Stimulated activated CD4-positive, alpha-beta T cell treated with anti-CD3 and anti-CD28 coated beads, Interleukin-2, amount 100 ng/mL, for 48 hours (primary cell): ENCODE measurements at places on chromosomes 12 and 14.

- DNase-seq = no peak
These were observed 55.2 kb downstream of the PTGER2 start for GRCh38 chr14:52369305-52369801.

DNA sequence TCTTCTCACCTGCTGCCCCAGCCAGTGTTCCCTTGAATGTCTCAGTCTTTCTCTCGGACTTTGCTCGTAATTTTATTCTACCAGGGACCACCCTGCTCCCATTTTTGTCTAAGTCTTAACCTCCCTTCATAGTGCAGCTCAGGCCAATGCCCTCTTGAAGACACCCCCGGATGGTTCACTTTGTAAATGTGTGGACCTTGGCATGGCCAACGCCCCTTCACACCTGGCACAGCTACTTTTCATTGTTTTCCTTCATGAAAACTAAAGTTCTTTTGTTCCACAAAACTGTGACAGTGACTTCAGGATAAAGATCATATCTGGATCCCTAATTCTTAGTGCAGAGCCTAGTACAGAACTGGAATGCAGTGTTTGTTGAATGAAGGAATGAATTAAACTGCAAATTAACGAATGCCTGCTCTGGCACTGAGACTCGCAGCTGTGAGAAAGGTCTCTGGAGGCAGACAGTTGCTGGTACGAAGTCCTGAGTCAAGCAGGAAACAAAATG, 3.5 kb upstream of the RNASE4 start:
- DNase-seq = no peak

DNA sequence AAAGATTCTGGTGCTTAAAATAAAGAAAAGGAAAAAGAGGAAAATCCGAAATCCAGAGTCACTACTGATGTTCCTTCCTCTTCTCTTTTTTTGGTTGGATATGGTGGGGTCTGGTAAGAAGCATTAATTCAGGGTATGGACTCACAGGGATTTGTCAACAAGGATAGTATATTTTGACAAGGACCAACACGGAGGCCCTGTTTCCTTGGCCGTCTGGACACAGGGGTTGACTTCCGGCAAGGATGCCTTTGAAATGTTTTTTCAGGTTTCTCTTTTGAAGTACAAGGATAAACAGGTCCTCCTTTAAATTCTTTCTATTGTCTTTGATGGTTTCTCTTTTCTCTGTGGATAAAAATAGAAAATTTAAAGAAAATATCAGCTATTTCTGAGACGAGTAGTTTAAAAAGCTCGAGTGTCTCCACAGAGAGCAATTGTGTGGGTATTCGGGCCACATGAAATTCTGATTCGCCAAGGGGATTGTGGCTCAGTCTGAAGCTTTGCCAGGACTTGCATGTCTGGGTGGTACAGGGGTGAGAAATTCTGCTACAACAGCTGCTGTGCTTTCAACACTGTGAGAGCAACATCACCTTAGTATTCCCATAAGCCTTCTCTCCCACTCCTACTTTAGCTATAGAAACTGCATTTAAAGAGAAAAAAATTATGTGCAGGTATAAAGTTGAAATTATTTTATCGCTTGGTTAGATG, 88.5 kb upstream of the CSRP2 start:
- no peak for DNase-seq

DNA sequence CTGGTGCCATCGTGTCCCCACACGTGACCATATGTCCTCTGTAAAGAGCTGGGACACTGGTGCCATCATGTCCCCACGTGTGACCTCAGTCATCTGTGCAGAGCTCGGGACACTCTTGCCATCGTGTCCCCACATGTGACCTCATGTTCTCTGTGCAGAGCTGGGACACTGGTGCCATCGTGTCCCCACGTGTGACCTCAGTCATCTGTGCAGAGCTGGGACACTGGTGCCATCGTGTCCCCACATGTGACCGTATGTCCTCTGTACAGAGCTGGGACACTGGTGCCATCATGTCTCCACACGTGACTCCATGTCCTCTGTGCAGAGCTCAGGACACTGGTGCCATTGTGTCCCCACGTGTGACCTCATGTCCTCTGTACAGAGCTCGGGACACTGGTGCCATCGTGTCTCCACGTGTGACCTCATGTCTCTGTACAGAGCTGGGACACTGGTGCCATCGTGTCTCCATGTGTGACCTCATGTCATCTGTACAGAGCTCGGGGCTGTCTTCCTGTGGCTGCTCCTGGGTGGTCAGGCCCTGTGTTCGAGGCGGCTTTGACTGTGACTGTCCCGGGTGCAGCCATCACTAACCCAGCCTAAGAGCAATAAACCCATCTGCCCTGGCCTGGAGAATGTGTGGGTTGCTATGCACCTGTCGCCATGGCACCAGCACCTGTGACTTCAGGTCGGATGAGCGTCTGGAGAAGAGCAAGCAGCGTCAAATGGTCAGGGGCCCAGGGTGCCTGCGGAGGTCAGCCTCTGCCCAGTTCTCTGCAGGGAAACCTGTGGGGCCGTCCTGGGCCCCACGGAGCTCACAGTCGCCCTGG, 334.4 kb downstream of the ADGRD1 start:
- DNase-seq = no peak

DNA sequence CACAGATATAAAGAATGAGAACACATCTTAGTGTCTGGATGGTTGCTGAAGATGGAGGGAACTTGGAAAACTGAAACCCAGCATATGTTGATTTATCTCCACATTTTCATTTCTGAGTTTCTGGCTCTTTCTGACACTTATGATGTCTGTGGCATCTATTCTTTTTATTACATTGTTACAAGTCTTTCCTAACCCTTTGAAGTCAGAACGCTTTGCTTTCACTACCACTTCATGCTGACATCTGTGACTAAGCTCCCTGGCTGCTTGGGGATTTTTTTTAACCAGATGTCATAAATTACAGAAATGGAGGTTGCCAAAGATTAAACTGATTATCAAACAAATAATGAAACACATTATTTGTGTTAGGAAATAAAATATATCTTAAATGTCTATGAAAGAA, 188.7 kb downstream of the KITLG start:
- DNase-seq = no peak

GRCh38 chr14:20503898-20504297, 1.4 kb upstream of the RNASE10 start:
- DNase-seq = no peak

GRCh38 chr14:83217492-83217891, 1683.8 kb upstream of the SEL1L start:
- DNase-seq = no peak

- DNase-seq = no peak
These were observed 10.5 kb downstream of the PALS1 start for GRCh38 chr14:67251573-67252226.

DNA sequence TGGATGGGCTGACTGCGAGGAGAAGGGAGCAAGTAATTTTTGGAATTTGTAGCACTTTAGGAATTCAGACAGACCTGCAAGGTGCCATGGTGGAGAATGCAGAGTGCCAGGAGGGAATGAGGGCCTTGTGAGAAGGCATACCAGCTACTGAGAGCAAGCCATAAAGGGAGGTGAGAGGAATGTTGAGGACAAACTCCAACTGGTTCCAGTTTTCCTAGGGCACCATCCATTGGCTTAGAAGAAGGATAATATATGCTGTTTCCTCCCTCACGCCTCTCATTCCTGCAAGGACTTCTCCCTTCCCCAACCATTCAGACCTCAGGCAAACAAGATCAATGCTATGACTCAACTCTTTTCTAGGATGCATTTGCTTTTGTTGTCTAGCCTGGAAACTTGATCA, 11.2 kb upstream of the DAAM1 start:
- DNase-seq = no peak

DNA sequence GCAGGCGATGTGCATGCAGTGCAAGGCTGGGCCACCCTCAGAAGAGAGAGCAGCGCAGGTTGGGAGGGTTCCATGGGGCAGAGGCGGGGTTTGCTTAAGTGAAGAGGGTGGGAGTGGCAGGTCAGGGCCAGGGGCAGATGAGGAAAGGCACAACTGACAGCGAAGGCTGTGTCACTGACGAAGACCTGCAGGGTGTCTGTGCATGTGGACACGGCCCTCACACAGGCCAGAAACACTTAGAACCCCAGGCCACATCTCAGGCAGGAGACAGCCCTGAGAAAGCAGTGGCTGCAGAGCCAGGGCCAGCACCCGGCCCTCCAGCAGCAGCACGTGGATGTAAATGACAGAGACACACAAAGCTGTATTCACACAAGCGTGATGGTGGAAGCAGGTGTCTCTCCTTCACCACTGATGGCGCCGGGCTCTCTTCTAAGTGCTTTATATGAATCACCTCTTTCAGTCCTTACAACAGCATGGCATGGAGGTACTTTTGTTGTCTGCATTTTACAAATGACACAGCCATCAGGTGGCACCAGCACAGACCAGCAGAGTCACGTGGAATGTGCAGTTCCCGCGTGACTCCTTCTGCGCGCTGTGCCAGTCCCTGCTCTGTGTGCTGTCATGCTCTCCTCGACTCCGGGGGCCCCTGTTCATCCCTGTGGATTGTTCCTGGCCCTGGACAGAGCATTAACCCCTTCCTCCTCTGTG, 54.6 kb downstream of the TSPAN11 start:
- DNase-seq = no peak

DNA sequence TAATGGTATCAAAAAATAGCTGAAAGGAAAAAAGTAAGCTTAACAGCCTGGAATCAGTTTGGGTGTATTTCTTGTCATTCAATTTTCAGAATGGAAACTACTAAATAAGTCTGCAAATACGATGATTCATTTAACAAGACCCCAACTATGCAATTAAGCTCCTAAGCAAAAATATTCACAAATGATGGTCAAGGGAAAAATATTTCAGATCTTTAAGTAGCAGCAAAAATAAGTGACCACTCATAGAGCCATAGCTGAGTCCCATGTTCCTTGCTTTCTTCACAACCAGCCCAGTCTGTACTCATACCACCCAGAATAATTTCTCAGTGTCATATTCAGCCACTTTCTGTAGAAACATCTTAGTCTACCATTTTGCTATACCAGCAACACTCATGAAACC, 185.4 kb downstream of the PPM1H start:
- no peak for DNase-seq

GRCh38 chr12:40723001-40723400, 30.8 kb downstream of the CNTN1 start:
- DNase-seq = no peak

- no peak for DNase-seq
These were observed 90.1 kb downstream of the KIAA0586 start for GRCh38 chr14:58517592-58517991.

- no peak for DNase-seq
These were observed 77.0 kb upstream of the PLEKHG7 start for GRCh38 chr12:92625639-92626310.

DNA sequence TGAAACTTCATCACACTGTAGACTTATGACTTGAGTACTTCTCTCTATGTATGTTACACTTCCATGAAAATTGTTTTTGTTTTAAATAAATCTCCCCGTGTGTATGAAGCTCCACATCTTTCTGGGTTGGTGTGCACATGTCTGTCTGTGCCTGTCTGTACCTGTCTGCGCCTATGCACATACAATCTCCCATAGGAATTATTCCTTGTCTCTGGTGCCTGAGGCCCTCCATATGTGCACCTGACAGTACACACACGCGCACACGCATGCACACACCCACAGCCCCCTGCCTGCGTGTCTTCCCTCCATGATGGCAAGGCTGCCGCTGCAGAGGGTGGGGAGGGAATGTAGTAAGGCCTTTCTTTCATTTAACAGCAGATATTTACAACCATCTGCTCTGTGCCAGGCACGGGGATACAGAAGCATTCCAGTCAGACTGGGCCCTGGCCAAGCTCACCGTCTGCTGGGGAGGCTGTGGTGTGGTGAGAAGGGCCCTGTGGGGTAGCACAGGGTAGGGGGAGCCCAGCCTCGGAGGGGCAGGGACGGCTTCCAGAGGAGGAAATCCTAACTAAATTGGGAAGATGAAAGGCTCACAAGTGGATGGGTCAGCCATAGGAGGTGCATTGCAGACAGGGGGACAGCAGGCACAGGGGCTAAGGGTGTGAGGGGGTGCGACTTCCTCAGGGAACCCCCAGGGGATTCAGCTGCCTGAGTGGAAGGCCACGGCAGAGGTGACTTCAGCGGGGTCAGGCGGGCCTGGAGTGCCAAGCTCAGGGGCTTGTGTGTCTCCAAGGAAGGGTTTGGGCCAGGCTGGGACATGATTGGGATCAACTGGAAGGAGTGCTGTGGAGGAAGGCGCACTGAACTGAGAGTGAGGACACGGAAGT, 26.1 kb downstream of the KRT8 start:
- no peak for DNase-seq

- no peak for DNase-seq
These were observed 76.3 kb downstream of the PDE3A start for GRCh38 chr12:20444595-20445170.

DNA sequence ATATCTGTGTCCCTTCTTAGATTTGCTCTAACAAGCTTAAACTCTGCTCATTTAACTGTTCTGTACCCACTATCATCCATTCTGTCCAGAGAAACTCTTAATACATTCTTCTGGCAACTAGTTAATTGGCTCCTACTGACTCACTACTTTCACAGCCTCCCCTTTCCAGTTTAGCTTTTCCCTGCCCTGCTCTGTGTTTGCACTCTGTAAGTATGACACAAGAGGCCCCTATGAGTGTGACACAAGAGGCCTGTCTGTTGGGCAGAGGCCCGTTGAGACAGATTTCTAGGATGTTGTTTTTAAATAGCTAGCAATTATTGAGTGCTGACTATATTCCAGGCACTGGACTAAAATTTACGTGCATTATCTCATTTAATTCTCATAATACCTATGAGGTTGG, 246.0 kb upstream of the DAAM1 start:
- DNase-seq = no peak

- no peak for DNase-seq
These were observed 277.3 kb downstream of the VRK1 start for GRCh38 chr14:97074456-97074855.

DNA sequence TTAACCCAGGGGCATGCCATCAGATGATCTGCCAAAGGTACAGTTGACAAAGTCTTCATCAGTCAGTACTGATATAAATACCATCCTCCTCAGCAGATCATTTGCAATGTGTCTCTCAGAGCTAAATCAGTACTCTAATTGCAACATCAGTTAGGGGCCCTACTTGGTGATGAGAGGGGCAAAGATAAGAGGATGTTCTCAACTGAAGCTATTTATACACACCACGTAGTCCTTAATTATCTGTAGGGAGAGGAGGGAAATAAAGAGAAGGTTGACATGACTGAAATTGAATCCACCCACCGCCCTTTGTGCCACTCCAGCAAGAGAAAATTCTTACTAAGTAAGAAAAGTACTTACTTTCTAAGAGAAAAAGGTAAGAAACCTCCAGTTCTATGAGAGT, 157.8 kb upstream of the NUDT4 start:
- no peak for DNase-seq

- DNase-seq = no peak
These were observed 248.9 kb downstream of the CCER1 start for GRCh38 chr12:90706036-90706435.

GRCh38 chr12:12181511-12181910, 85.3 kb downstream of the LRP6 start:
- DNase-seq = no peak
